ENCODE measurements at places on chromosomes 1 and 21.

GRCh38 chr1:18353528-18353927, 127.2 kb upstream of the KLHDC7A start:
- DNase-seq = no peak

DNA sequence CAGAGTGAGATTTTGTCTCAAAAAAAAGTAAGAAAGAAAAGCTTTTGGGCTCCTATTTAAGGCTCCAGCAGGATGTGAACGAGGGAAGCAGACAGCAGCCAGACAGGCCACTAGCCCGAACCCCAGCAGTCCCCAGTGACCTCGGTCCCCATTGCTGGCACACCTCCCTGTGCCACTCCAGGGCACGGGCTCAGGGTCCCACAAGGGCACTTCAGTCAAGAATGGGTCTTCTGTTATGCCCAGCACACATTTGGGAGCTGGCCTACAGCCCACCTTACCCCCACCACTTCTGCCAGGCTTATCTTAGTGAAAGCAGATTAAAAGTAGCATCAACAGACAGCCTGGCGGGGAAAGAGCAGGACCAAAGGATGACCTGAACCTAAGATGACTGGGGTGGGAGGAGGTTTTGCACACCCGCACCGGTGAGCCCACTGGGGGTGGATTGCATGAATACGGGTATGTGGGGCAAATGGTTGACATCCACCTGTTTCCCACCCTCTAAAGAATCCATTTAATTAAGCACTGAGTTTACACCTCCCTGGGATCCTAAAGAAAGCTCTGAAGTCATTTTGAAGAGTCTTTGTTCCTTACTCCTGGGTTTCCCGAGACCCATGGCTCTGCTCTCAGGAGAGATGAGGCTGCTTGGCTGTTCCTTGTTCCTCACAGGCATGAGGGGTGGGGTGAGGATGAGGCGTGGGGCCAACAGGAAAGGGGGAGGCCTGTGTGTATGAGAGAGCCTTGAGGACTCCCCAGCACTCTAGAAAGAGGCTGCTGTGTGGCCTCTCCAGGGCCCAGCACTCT, 4.7 kb downstream of the CHI3L1 start:
- DNase-seq = no peak

DNA sequence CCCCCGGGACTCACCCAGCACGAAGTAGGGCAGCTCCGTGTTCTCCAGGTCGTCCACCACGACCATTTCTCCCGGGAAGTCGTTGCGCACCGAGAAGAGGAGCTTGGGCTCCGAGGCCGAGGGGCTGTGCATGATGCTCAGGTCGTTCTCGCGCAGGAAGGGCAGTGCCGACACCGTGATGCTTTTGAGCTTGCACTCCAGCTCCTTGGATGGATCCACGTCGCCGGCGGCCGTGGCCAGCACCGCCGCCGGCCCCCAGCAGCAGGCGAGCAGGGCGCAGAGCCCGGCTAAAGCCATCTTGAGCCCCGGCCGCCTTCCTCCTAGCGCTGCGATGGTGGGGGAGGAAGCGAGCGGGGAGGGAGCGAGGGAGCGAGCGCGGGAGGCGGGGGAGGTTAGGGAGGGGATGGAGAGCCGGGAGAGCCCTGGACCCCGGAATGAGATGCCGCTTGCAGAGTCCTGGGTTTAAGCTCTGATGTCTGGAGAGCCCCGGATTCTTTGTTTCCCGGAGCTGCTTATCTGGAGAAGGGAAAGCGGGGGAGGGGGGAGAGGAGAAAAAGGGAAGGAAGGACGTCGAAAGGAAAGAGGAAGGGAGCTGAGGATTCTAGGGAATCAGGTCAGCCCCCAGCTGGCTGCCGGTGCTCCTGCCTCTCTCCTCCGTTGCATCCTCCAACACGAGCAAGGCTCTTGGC, at the start of gene ASTN1:
Gene ASTN1, minus strand, starts transcription at position 333 of the 689 bp plus-strand sequence. Its CDS starts 36 bp downstream, at position 297.
- no peak for DNase-seq

GRCh38 chr1:220705782-220706181, 15.6 kb downstream of the C1orf115 start:
- DNase-seq = no peak

DNA sequence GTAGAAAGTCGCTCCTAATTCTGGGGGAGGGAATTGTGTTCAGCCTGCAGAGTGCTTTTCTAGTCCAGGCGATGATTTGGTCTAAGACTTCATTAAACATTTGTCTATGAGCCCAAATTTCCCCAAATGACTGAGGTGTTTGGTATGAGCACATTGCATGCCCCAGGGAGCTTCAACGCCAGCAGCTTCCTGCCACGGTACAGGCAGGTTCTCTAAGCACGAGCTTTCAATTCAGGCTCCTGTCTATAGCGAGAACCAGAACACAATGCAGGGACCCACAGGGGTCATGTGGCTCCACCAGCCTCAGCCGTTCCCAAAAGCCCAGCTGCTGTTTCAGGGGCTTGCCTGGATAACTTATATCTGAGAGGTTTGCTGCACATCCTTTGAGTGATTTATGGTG, 34.1 kb upstream of the H6PD start:
- DNase-seq = no peak

GRCh38 chr1:32242341-32242851, 4.6 kb upstream of the FAM167B start:
- DNase-seq = no peak

DNA sequence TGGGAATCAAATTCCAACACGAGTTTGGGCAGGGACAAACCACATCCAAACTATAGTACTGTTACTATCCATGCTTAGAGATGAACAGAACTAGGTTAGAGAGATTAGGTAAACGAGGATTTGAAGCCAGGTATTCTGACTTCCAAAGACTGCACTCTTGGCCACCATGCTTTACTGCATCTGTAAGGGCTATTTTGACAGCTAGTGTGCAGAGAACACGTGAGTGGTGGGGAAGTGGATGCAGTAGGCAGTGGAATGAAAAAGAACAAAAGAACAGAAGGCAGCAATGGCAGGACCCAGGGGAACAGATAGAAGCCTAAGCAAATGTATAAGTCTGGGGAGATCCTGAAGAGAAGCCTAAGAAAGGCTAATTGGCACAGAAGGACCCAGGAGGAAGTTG, 59.1 kb upstream of the GJA8 start:
- DNase-seq = no peak

GRCh38 chr1:39525366-39526165, 34.1 kb downstream of the BMP8A start:
- DNase-seq = no peak

- DNase-seq = no peak
These were observed 28.6 kb upstream of the DUSP23 start for GRCh38 chr1:159752135-159752580.

DNA sequence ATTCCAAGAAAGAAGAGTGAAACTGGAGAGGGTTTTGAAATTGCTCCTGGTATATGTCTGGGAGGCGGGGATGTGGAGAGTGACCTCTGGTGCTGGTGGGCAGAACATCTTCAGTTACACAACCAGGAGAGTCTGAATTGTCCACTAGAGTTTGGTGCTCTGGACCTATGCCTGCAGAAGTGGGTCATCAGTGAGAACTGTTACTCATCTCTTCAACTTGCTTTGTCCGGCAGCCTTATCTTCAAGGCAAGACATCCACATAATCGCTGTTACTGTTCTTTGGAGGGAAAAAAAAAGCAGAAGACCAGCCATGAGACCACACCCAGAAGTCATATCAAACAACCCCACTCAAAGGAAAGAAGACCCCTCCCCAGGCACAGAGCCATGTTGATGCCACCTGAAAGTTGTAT, 14.9 kb downstream of the SH2D1B start:
- DNase-seq = no peak

- no peak for DNase-seq
These were observed 10.0 kb downstream of the SMCP start for GRCh38 chr1:152888126-152888525.

DNA sequence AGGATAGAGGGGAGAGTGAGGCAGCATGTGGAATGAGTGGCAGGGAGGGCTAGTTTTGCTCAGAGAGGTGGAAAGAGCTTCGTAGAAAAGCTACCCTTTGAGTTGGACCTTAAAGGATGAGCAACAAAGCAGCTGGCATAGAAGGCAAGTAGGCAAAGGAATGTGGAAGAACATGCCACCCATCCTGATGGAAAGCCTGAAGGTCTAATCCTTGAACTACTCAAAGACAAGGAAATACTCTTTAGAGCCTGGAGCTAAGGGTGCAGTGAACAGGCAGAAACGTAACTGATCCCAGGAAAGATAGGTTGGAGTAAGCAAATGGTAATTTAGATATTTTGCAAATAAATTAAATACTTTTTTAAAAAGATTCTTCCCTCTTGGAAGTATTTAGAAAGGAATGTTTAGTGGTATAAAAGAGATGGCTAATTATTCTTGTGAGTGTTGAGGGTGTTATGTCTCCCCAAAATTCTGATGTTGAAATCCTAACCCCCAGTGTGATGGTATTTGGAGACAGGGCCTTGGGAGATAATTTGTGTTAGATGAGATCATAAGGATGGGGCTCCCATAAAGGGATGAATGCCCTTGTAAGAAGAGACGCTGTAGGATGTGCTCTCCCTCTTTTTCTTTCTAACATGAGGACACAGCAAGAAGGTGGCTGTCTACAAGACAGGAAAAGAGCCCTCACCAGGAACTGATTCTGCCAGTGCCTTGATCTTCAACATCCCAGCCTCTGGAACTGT, 308.1 kb upstream of the RUNX1 start:
- DNase-seq = no peak

DNA sequence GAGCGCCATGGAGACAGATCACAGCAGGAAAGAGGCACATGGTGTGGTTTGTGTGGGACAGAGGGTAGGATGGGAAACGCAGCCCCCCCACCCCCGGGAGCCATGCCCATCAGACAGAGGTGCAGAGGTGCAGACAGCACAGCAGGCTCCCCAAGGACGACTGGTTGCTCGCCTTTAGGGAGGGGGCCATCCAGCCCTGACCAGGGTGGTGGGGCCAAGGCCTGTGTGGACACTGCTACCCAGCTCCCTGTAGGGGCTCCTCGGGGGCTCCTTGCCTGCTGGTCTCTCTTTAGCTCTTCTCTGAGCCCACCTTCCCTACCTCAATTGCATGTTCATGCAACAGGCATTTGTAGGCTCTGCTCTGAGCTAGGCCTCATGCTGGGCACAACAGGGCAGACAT, 3.7 kb downstream of the KCNAB2 start:
- DNase-seq = no peak

- no peak for DNase-seq
These were observed 54.9 kb upstream of the ATF3 start for GRCh38 chr1:212553676-212554075.

- DNase-seq = no peak
These were observed 71.3 kb downstream of the HLX start for GRCh38 chr1:220950576-220950975.

DNA sequence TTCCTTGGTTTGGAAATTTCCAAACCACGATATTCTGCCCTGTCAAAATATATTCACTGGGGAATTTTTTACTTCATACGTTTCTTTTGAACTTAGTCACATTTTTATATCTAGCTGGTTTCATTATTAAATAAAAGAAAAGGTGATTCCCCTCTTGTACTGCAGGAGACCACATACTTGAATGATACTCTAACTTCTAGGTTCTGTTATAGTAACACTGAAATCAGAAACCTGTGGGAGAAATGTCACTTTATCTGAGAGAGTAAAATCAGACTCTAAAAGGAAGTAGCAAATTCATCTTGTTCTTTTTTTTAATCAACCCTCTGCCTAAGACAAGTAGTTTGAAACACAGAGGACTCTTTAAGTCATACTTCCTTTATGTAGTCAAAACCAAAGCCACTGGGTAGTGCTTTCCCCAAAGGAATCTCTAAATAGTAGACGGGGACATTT, 34.4 kb downstream of the MRPL39 start:
- DNase-seq = no peak
